NCI-H2081 (cell line): ENCODE measurements at places on chromosomes 11 and 22.

DNA sequence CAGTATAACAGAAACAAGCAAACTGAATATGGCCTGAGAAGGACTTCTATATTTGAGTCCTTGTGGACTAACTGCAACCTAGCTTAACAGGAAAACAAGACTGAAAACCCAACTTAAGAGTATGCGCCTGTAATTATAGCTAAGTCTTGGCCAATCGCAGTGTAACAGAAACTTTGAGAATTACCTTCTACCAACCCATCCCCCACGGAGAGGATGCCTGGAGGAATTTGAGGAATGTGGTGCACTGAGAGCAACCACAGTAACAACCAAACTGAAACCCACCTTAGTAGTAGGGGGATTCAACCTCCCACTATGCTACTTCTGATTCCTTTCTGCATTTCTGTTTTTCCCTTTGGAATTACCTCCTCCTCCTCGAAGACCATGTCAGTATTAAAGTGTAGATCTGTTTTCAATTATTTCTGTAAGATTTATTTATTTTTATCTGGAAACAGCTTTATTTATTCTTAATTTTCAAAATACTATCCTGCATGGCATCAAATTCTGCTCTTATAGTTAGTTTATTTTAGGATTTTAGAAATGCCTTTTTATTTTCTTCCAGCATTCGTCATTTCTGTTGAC, 393.6 kb downstream of the KCNA4 start:
- no peak for DNase-seq

DNA sequence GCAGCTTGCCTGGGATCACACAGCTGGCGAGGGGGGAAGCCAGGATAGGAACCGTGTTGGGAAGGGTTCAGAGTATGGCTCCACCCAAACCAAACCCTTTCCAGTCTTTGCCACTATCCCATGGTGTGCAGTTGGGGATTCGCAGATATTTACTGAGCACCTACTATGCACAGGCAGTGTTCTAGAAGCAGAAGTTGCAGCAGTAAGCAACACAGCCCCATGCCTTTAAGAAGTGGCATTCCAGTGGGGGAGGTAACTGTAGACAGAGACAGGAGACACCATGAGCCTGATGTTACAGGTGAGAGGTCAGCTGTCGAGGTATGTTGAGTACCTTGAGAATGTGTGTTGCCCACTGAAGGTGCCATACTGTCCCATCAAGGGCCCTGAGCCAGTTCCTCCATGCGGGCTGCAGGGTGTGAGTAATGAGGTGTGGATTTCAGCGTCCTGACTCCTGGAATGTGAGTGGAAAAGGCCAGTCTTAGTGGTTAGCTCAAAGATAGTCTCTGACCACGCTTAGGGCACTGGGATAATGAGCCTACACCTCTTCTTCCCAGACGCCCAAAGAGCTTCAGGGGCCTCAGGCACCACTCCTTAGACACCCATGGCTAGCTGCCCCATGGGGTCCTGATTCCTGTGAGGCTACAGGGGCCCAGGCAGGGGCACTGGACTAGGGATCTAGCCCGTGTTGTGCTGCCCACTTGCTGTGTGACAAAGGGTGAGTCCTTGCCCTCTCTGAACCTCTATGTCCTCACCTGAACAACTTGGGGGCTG, 71.8 kb upstream of the TP53I11 start:
- no peak for DNase-seq

GRCh38 chr22:39686178-39686620, 115.6 kb downstream of the CACNA1I start:
- DNase-seq, result no peak

GRCh38 chr11:45674481-45675190, 9.2 kb upstream of the CHST1 start:
- no peak for DNase-seq

DNA sequence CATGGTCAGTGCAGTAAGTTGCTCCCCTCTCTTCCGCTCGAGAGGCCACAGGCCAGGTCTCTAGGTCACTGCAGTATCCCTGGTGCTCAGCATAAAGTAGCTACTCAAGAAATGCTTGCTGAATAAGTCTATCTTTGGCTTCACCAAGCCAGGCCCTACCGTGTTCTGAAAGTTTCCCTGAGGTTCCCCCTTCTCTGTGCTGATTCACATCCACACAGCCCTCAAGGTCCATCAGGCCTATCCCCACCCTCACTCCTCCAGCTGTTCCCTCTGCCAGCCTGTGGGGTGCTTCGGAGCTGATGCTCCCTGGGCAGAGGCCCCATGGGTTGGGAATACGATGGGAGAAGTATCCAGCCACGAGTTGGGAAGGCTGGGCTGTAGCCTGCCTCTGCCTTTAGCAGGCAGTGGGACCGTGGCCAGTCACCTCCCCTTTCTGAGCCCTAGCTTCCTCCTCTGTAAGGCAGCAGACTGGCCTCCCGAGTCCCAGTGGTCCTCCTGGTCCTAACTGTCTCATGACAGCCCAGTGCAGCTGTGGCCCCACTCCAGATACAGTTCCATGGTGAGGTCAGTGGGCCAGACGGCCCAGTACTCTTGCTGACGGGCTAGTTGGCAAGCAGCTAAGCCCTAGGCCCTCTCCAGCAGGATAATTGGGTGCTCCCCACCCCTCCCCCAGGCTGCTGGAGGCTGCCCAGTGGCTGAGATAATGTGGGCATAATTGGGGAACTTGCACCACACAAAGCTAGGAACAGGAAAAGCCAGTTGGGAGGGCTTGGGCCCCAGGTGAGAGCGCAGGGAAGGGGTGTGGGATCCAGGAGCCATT, 48.2 kb downstream of the NECTIN1 start:
- DNase-seq, result no peak

DNA sequence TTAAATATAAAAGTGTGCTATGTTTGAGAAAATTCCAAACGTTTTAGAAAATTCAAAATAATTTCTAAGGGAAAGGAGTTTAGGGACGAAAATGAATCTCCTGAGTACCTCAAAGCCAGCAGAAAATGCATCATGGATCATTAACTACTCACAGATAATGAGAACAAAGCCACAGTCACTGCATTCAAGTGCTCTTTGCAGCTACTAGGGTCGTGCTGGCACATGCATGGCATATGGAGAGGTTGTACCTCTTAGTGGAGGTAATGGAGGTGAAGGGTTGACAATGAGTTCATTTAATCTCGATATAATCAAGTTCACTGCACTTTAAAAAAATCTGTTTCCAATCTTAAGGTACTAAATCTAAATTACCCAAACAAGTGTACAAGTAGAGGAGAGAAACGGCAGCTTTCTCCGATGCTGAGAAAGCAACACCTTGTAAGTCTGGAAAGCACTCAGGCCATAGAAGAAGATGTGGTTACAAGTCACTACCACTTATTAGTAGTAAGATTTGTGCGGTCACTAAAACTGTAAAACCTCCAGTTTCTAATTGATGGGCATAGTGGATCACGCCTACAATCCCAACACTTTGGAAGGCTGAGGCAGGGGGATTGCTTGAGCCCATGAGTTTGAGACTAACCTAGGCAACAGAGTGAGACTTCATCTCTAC, 261.1 kb upstream of the ANO3 start:
- no peak for DNase-seq

DNA sequence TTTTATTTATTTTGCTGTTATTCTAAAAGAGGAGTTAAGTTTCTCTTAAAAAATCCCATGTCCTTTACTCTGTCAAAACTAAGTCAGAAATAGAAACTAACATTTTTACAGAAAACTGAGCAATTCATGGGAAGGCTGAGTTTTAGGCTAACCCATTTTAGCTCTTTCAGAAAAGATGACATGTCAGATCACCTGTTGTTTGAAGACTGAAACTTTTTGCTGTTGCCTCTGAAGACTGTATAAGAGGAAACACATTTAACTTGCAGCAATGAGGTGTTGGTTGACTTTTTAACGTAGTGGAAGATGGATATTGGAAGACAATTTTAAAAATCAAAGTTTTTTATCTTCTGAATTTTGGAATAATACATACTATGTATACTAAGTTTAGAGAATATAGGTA, 115.4 kb downstream of the METTL15 start:
- DNase-seq, result no peak

DNA sequence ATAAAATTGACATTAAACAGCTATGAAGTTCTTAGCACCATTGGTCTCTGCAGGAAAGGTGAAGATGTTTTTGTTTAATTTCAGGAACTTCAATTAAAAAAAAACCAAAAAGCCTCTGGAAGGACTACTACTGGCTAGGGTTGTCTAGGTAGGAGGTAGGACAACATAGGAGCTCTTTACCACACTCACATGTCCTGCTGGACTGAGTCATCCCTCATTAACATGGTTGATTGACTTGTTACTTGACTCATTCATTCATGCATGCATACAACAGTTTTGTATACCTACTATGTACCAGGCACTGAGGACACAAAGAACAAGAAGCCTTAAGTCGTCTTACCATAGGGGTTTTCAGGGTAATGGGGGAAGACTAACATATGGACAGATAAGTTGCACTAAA, 216.9 kb upstream of the ARHGAP20 start:
- DNase-seq, result no peak

- DNase-seq, result no peak
These were observed 109.7 kb upstream of the USP47 start for GRCh38 chr11:11732116-11732515.

GRCh38 chr11:46075168-46075567, 46.1 kb downstream of the PHF21A start:
- no peak for DNase-seq

GRCh38 chr22:31268281-31268680, 24.0 kb downstream of the PIK3IP1 start:
- no peak for DNase-seq

- DNase-seq, result no peak
These were observed 286.2 kb downstream of the GRM5 start for GRCh38 chr11:88779577-88779976.

DNA sequence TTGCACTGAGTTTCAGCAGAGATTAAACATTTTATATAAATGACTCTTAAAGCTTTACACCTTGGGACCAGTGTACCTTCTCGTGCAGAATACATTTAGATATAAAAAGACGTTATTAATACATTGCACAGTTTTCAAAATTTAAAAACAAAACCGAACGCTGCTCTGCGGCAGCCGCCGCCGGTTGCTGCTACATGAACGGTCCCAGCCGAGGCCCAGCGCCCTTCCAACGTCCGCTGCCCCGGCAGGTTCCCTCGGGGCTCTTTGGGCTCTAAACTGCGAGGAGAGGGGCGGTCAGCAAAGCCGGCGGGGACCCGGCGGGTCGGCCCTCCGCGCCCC, 2.0 kb downstream of the CDKN1C start:
- DNase-seq, result no peak
